Cortex of kidney (tissue), 1 donor: ENCODE measurements at places on chromosomes 11 and 22.

- DNase-seq: no peak
Observed at GRCh38 chr11:85021058-85021457, 606.1 kb downstream of the DLG2 start.

- no peak for DNase-seq
Observed at GRCh38 chr11:30710221-30710620, 124.1 kb upstream of the MPPED2 start.

- DNase-seq: no peak
Observed at GRCh38 chr22:24412274-24412673, 15.1 kb upstream of the ADORA2A start.

GRCh38 chr22:46977656-46978343, 215.3 kb downstream of the TBC1D22A start:
- no peak for DNase-seq

DNA sequence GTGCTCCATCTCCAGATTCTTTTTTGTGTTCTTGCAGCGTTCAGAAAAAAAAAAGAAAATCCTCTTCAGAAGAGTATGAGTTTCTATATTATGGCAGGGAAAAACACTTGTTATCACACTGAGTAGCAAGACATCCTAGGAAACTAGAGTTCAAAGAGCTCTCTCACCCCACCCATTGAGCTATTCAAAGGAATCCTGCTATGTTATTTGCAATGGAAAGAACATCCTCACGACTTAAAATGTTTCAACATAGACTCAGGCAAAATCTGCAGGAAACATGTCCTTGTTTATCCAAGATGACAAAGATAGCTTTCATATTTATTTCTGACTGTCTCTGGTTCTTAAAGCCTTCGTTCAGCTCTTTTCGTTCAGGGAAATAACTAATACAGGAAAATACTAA, 331.6 kb upstream of the ANO5 start:
- no peak for DNase-seq

GRCh38 chr11:23111527-23111926, 251.3 kb upstream of the CCDC179 start:
- no peak for DNase-seq

DNA sequence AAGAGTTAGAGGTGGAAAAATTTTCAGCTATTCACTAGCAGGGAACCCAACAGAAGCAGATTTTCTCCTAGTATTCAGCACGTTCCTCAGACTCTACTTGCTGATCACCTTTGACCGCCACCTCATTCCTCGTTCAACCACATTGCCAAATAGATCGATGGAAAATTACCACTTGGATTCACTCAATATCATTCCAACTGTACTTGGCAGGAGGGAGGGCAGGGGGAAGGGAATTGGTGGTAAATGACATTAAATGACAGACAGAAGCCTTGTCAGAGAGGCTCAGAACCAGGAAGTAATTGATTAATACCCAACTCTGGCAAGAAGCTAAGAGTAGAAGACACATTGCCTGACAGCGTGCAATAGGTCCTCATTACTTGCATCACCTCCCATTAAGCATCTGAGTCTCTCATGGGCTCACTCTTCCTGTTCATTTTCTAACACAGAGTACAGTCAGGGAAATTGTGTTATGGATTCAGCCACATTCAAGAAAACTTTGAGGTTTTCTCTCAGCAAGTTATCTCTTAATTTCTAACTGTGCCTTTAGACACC, 240.5 kb upstream of the FAT3 start:
- DNase-seq: no peak

DNA sequence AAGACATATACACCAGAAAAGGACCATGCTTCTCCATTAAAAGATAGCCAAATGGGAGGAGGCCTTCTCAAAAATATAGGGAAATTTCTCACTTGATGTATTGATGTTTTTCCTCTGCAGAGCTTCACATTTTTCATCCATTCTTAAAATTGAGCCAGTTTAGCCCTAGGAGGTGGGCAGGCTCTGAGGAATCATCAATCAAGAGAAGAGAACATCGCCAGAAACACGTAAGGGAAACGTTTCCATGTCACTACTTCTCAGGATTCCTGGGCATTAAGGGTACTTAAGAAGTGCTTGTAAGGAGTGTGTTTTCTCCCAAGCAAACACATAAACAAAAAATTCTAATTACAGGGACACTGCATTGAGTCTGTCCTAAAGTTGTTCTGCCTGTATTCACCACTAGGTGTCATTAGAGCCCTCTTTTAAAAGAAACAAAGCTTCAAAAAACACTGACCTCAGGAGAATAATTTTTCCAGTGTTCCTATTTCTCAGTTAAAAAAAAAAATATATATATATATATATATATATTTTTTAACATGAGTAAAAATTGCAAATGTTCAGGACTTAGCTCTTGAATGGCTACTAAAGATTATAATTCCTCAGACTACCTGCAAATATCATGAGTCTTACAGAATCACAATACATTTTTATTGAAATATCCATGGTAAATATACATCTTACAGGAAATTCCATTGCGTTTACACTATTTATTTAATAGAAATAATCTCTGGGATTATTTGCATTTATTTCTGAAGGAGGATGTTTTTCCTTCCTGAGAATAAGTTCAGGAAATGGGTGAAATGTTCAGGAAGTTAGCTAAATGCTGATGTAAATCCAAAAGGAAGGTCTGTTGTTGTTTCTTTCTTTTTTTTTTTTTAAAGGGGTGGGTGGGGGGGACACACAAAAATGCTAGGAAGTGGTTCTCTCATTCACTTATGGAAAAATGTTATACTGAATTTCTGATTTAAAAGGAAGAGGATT, 16.0 kb downstream of the FZD4 start:
- DNase-seq: no peak
